ENCODE measurements at places on chromosomes 2 and 18.

DNA sequence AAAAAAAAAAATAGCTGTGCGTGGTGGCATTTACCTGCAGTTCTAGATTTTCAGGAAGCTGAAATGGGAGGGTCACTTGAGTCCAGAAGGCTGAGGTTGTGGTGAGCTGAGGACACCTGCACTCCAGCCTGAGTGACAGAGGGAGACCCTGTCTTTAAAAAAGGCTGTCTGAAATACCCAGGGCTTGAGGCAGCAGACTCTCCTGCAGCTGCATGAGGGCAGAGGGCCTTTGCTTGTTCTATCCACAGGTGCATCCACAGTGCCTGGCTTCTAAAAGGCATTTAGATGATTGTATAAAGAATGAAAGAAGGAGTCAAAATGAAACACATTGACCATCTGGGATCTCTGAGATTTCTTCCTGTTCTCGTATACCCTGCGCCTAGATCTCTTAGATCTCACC lies 152.9 kb downstream of the MGAT5 start:
- no peak for DNase-seq

- peak; percentile 6 for DNase-seq
Measured at GRCh38 chr18:53268455-53268854, 928.5 kb downstream of the DCC start.

- DNase-seq: peak; percentile 77
Measured at GRCh38 chr2:29923110-29923721, 1.8 kb upstream of the ALK start.

GRCh38 chr18:59085126-59085794 lies 54.4 kb upstream of the SEC11C start:
- no peak for DNase-seq

DNA sequence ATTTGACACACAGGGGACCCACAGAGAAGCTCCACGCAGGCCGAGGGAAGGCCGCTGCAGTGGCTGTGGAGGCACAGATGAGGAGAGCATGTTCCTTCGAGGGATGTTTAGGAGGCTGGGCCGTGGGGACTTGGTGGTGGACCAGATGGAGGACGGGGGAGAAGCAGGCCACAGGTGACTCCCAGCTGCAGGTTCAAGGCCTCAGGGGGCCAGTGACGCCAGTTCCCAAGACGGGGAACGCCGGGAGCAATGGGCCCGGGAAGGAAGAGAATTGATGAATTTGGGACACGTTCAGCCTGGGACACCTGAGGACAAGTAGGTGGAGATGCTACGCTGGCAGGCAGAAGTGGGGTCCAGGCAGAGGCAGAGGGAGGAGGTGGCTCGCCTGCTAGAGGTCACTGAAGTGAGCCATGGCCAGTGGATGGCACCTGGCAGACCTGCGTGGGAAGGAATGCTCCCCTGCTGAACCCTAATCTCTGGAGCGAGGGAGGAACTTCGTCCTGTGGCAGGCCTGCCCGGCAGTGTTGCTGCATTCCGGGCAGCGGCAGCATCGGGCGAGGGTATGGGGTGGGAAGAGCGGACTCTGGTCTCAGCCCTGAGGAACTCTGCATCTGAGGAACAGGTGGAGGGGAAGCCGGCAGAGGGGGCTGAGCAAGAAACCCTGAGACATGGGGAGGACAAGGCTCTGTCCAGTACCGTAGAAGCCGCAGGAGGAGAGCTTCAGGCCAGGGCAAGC lies 25.2 kb upstream of the HPCAL1 start:
- no peak for DNase-seq

- DNase-seq: no peak
Measured at GRCh38 chr2:160534996-160535395, 41.4 kb upstream of the RBMS1 start.

DNA sequence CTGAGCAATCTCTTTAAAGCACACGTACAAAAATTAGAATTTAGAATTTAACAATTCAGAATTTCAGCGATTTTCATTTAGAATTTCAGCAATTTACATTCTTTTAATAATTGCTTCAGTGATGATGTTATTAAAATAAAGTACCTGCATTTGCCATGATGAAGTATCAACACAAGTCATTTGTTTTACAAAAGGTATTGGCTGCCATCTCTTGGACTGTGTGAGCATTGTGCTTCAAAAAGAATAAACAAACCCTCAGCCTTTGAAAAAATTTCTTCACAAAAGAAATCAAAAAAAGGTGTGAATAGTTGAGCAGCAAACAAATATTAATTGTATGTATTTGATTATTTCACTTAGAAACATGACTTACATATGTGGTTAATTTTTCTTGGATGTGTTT lies 27.1 kb upstream of the ZC3H15 start:
- peak; percentile 39 for DNase-seq

GRCh38 chr2:216688731-216689340 lies 6.5 kb downstream of the IGFBP5 start:
- peak; percentile 40 for DNase-seq

DNA sequence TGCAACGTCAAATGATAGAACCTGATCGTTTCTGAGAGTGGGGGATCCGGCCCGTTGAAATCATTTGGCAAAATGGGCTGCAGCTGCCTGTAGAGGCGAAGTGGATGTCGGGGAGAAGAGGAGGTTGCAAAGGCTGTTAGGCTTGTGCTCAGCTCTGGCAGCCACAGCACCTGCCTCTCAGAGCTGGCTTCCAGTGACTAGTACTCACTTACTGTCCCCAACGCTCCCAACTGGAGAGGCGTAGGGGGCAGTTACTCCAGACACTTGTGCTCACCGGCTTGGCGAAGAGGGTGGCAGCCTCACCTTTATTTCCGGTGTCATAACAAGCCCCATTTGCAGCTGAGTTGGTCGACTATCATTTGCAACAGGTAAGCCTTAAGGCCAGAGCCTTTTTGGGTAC lies 37.9 kb downstream of the NCK2 start:
- DNase-seq: no peak

DNA sequence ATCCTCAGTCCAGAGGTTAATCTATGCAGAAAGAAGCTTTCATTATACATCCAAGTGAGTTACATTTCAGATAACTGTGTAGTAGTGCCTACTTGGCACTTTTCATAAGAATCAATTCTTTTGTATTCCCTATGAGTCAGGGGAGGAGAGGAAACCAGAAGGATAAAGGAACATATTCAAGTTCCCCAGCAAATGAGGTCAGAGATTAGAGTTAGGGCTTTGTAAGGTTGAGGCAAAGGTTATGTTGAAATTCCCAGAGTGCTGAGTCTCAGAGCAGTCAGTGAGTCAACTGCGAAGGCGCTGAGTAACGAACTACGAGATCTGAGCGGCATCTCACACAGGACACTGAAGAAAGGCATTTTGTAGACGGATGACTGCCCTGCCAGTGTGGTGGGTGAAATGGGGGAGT lies 25.1 kb upstream of the ME2 start:
- DNase-seq: peak; percentile 70

GRCh38 chr2:209141142-209141541 lies 282.7 kb upstream of the MAP2 start:
- DNase-seq: no peak

DNA sequence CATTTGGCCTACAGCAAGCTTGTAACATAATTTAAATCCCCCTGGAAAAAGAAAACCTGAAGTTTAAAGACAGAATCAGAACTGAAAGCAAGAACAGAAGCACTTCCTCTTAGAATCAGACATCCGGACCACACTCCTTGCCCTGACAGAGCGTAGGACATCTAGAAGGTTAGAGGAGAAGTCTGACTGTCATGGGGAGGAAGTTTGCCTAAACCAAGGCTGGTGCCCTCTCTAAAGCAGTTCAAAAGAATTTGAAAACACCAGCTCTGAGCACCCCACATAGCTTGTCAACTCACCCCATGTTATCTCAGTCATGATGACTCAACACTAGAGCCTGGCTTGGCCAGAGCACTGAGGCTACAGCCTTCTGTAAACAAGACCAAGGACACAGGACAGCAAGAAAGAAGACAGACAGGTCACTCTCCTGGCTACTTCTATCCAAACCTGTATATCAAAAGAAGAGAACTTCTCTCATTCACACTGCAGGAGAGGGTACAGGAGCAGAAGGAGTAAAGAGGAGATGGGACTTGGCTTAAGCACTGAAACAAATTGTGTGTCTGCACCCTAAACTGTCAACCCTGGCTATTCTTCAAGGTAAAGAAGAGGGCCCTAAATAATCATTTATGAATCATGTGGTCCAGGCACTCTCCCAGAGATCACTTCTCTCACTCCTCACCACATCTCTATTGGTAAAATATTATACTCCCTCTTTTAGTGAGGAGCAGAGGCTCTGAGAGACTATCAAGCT lies 198.6 kb downstream of the MEMO1 start:
- no peak for DNase-seq

DNA sequence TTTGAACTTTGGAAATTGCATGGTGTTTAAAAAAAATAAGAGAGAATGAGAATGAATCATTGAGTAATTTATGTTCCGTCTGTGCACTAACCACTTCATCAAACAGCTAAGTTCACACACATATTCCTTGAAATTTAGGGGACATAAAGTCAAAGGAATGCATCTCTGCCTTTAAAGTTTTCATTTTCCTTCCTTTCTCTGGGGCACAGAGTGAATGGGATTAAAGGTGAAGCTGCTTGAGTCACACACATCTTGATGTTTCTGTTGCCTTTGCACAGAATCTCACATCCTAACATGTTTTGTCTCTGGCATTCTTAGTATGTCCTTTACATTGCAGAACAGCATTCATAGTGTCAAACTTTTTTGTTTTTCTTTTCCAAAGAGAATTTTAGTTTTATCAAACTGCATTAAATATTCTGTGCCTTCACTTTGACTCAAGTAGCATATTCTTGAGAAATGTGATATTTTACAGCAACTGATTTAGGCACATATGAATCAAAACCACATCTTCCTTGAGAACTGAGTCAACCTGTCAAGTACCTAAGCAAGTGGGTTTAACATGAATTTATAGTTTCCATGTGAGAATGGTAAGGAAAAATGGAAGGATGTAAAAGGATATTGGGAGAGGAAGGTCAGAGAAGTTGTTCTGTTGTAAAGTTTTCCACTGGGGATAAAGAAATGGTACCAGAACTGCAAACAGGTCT lies 169.1 kb upstream of the THUMPD2 start:
- peak; percentile 14 for DNase-seq

GRCh38 chr2:100878000-100878791 lies 58.3 kb downstream of the NPAS2 start:
- DNase-seq: no peak

DNA sequence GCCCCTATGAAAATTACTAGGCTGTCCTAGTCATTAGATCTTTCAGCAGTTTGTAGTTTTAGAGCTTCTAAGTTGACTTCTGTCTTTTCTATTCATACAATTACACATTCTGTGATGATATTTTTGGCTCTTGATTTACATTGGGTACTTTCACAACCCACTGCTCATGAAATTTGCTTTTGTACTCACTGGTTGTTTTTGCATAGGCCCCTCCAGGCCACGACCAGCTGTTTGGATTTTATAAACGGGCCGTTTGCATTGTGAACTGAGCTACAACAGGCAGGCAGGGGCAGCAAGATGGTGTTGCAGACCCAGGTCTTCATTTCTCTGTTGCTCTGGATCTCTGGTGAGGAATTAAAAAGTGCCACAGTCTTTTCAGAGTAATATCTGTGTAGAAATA lies 193.8 kb downstream of the RPIA start:
- no peak for DNase-seq

GRCh38 chr18:154151-154550 lies 4.2 kb upstream of the USP14 start:
- DNase-seq: no peak

- no peak for DNase-seq
Measured at GRCh38 chr2:185578322-185578721, 160.3 kb upstream of the FSIP2 start.

GRCh38 chr2:162072976-162073887 lies 783 bp downstream of the DPP4 start:
- no peak for DNase-seq

DNA sequence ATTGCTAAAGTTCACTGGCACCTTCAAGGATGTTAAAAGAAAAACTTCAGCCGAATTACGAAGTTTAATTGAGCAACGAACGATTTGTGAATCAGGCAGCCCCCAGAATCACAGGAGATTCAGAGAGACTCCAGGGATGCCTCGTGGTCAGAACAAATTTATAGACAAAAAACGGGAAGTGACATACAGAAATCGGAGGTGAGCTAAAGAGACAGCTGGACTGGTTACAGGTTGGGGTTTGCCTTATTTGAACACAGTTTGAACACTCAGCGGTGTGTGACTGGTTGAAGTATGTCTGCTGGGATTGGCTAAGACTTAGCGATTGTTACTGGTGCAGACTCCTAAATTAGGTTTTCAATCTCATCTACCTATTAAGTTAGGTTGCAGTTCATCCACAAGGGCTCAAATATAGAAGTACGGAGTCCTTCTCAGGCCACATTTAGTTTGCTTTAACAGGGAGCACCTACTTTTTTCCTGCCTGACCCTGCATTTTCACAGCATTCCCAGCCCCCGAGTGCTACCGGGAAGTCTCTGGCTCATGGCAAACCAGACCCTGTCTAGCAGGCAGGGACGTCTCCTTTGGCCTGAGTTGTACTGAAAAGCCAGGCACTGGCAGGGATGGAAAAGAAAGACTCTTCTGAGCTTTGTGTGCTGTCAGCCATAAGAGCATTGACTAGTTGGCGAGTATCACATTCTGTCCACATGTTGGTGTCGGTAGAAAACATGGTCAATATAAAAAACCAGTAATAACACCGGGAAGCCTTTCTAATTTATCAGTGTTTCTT lies 41.1 kb downstream of the CDCA7 start:
- DNase-seq: no peak

- no peak for DNase-seq
Measured at GRCh38 chr2:187403568-187404260, 44.3 kb downstream of the CALCRL start.

DNA sequence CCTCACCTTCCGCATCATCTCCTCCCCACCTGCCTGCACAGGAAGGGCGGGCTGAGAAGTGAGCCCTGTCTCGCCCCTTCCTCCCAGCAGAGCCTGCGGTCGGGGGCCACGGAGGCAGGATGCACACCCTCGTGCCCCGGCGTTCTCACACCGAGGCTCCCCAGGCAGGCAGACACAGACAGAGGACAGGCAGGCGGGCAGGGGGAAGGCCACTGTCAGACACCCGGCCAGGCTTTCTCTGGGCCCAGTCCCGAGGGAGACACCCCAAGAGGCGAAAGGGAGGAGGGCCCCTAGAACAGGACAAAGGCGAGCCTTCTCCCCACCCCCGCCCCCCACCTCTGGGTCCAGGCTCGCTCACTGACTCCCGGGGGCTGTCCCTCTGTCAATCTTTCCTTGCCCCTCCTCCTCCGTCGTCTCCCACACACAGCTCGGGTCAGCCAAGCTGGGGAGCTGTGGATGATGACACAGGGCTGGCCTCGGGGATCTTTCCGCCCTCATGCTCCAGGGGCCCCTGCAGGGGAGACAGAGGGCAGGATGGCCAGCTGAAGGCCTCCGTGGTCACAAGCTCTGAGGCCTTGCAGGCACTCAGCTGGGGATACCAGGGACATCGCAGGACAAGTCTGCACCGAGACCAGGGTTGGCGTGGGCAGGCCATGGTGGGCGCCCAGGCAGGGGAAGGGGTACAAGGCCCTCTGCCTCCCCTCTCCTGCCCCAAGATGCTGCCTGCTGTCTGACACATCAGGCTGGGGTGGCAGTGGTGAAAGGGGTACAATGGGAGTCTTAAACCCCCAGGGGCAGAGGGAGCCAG lies 24.9 kb downstream of the BIN1 start:
- DNase-seq: no peak
